ENCODE measurements at places on chromosomes 5 and 9.

GRCh38 chr5:166091931-166092330, 2199.5 kb upstream of the WWC1 start:
- DNase-seq = no peak

- DNase-seq = peak; percentile 36
These were observed 195.0 kb downstream of the ADAMTSL1 start for GRCh38 chr9:18668944-18669343.

GRCh38 chr9:87382900-87383299, 114.8 kb upstream of the DAPK1 start:
- DNase-seq = no peak

DNA sequence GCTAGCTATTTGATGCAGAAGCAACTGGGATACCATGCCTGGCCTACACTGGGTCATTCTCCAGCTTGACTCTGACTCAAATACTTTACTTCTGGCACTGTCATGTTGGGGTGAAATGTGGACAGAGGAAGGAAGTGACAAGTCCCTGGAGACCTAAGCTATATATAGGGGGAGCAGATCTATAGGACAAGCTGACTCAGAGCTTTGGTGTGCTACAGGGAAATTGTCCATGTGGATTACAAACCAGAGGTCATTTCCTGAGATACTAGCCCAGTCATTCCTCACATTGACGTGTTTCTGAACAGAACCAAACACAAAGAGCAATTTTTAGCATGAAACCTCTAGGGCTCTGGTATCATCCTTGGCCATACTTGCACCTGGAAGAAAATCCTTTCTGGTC, 531.6 kb upstream of the CLINT1 start:
- no peak for DNase-seq

- no peak for DNase-seq
These were observed 327.0 kb upstream of the KLF4 start for GRCh38 chr9:107816561-107817021.

GRCh38 chr5:141135718-141136266, 786 bp downstream of the PCDHB5 start:
- DNase-seq = no peak

DNA sequence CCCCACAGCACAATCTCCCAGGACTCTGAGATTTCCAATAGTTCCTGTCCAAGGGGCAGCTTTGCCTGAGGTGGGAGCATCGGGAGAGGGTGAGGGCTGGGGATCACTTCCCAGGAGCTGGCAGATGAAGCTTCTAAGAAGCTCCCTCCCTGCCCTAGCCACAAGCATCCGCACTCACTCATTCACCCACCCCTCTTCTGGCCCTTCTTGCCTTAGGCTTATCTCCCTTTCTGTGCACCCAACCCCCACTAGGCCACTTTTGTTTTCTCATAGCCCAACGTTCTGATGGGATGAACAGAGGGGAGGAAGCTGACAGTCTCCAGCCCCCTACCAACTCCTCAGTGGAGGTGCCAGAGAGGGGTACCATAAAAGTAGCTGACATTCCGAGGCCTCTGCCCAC, 3.7 kb upstream of the PCDH1 start:
- no peak for DNase-seq

GRCh38 chr5:105506692-105507277, 1944.2 kb upstream of the NUDT12 start:
- DNase-seq = peak; percentile 58

GRCh38 chr5:76305269-76305668, 97.8 kb upstream of the IQGAP2 start:
- DNase-seq = no peak

GRCh38 chr5:152094716-152095115, 170.1 kb upstream of the GLRA1 start:
- no peak for DNase-seq

GRCh38 chr9:127854184-127854806, at the start of gene ENG:
ENG (minus strand) TSS chr9:127854658; CDS start chr9:127854355, 303 bp downstream.
- peak; percentile 71 for DNase-seq

DNA sequence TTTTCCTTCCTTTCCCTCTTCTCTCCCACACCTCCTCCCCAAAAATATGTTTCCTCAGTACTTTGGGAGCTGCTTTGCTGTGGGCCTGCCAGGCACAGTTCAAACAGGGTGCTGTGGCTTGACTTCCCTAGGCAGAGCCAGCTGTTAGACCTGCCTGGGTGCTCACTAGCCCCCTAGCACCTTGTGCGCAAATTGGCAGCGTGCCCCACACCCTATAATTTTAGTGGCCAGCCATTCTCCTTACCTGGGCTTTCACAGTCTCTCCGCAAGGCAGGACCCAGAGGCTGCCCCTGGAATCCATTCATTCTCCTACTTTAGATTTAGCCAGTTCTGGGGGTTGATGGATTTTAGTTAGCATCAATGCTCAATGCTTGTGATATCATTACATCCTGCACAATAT, 72.3 kb downstream of the ANGPTL2 start:
- no peak for DNase-seq

DNA sequence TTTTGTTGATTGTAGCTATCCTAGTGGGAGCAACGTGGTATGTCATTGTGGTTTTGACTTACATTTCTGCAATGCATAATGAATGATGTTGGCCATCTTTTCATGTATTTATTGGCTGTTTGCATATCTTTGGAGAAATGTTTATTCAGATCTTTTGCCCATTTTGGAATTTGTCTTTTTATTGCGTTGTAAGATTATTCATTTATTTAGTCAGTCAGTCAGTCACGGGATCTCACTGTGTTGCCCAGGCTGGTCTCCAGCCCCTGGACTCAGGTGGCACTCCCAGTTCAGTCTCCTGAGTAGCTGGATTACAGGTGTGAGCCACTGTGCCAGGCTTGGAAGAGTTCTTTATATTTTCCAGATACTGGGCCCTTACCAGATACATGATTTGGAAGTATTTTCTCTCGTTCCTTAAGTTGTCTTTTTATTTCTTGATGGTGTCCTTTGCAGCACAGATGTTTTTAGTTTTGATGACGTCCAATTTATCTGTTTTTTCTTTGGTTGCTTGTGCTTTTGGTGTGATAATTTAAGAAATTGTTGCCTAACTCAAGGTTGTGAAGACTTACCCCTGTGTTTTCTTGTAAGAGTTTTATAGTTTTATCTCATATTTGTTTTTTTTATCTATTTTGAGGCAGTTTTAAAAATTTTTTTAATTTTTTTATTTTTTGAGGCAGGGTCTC, 67.1 kb downstream of the EHMT1 start:
- no peak for DNase-seq

- DNase-seq = no peak
These were observed 139.7 kb downstream of the TSSK1B start for GRCh38 chr5:113295111-113295539.

GRCh38 chr9:72476617-72477437, 44.6 kb upstream of the TMC1 start:
- DNase-seq = peak; percentile 46

DNA sequence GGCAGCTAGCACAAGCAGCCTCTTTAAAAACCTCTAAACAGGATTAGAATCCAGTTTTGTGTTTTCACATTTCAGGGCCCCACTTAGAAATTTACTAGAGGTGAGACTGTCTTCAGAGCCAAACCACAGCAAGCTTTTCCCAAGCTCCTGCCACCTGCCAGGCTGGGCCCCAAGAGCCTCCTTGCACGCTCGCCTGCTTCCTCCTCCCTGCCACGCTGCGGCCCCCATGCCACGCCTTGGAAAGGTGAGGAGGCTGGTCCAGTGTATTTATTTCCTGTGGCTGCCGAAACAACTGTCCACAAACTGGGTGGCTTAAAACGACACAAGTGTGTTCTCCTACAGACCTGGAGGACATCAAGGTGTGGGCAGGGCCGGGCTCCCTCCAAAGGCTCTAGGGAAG, 43.4 kb downstream of the NKX2-5 start:
- DNase-seq = no peak

DNA sequence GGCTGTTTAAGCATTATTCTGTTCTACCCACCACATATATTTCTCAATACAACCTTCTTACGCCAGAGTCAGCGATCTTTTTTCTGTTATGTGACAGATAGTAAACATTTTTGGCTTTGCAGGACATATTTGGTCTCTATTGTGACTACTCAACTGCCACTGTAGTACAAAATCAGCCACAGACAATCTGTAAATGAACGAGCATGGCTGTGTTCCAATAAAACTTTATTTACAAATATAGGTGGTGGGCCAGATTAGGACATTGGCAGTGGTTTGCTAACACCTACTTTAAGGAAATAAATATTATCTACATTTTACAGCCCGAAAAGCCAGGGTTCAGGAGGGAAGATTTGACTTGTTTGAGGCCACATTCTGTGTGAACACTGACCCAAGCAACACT, 40.2 kb upstream of the FBXW11 start:
- no peak for DNase-seq

DNA sequence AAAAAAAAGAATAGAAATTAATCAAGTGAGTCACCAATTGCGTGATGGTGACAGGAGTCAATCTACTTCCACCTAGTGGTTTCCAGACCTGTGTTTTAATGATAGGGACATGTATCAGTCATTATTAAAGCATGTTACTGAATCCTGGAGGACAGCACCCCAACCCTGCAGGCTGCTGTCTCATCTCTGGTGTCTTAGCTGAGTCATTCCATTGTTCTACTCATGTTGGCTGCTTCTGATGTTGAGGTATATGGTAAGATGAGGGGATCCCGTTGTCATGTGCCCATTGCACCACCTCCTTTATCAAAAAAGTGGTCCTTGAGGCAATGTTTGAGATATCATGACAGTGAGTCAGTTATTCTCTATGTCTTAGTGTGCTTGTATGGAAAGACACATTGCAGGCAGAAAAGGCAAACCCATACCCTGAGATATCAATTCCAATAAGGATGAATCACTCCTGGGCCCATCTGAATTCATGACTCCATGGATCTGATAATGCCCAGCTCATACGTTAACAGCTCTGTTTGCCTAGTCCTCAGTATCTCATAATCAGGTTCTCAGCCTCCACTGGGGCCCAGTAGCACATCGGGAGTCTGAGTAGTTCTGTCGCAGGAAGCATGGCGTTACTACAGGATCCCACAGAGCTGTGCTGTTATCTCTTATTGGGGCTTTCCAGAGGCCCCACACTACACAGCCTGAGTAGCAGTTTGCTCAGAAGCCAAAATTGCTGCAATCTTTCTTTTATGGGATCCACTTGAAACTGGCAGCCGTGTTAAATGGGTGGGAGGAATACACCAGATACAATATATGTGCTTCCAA, 31.2 kb downstream of the HMGCS1 start:
- DNase-seq = no peak

- DNase-seq = no peak
These were observed 31.4 kb downstream of the ACTBL2 start for GRCh38 chr5:57450991-57451876.

GRCh38 chr5:120345947-120346346, 118.2 kb upstream of the PRR16 start:
- no peak for DNase-seq
